ENCODE measurements at places on chromosomes 13 and 19.
A peak's percentile ranks its signal among the peaks of the same experiment; 100 is the strongest.

DNA sequence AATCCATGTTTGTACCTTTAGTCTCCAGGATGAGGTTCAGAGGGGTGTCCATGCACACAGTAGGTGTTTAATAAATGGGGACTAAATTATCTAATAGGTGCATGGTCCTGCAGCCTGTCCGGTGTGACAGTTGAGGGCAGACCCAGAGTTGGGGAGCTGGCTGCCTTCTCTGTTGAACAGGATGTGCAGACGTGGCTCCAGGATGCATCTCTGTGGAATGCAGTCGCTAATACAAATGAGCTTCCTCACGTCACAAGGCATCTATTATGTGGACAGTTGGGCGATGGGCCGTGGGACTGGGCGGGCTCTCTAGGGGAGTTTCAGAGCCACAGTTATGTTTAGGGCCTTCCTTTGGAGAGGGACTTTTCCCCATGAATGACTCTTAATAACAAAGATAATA lies 71.0 kb downstream of the SIPA1L3 start:
- no peak for DNase-seq

DNA sequence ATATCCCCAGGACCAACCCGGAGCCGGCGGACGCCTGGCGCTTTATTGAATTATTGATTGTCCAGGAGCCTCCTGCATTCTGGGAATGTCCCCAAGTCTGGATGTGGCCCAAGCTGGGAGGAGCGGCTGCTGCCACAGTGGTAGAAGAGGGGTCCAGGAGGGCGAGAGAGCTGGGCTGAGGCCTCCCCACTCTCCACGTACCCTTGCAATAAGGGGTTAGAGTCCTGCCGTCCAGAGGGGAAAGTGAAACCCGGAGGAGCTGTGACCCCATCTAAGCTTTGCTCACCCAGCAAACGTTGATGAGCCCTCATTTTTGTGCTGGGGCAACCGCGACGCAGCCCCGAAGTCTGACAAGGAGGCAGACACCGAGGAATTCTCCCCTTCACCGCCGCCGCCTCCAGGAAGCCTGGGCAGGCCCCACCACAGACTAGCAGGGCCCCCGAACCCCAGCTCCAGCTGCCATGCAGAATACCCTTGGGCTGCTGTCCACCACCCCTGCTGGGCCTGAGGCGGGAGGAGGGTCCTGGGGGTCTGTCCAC lies 1.4 kb upstream of the C2CD4C start:
- peak; percentile 84 for DNase-seq

DNA sequence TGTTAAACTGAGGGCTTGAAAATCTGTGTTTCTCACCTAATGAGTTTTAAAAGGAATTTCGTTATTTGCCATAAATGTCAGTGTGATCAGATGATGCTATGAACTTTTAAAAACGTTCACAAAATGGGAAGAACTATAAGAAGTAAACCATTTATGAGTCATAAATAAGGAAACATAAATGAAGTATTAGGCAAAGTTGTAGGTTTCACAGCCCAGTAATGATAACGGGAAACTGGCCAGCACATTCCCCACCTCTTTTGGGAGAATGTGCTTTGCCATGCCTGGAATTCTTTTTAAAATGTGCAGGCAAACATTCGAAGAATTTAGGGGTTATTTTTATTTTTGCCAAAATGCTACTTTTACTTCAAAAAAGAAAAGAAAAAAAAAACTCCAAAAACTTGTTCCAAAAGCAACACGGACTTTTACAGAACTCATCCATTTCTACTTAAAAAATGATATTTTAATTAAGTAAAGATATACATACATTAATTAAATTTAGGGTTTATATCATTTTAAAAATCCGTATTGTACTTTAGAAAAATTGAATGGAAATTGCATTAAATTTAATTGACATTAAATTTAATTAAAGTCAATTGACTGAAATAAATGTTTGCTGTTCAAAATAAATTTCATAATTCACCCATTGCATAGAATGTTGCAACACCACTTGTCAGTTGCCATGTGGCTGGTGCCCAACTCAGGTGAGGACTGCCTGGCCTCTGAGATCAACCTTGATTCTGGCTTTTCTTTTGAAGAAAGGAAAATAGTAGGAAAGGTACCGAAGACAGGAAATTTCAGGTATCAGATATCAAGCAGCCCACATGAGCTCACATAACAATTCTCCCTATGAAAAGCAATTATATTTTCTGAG lies 1198.5 kb downstream of the EFNB2 start:
- DNase-seq = no peak

GRCh38 chr19:47445527-47445926 lies 26.2 kb downstream of the SLC8A2 start:
- DNase-seq = no peak

- no peak for DNase-seq
These were observed 39.6 kb downstream of the CHST8 start for GRCh38 chr19:33661336-33661735.

Measured in posterior cingulate gyrus (tissue), 11 donors.